ENCODE measurements at places on chromosomes 1 and 21. TPM values are rescaled to one million over a fixed set of nuclear protein-coding genes. Genes with fewer than 3 reads are reported as not detected.

CTH gene
- total RNA-seq: 25.3 TPM

DNA sequence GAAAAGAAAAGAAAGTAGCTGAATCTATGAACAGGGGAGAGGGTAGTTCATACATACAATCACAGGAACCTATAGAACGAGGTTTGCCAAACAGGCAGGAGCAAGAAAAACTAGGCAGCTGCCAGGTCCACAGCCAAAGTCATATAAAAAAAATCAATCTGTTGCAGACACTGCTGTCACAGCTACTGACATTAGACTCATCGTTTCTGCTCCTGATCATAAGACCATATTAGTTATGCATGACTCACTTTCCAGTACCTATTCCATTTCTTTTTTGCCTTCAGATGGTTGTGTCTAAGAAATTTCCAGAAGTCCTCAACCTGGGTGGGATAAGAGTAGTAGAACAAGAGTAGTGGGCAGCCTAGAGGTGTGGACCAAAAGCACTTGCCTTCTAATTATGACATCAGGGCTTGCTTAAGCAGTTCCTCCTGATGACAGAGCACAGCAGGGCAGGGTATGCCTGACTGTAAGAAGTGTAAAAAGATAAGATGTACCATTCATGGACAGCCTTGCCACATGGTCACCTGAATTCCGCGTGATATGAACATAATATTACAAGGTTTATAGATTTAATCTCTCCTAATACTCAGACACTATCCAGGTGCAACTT lies 323.2 kb upstream of the SGIP1 start:
- no peak for DNase-seq
- H3K4me1 ChIP-seq: peaks cover 14% of the 10 kb centered on the region
- H3K36me3 ChIP-seq: no peaks in the 10 kb centered on the region

DNA sequence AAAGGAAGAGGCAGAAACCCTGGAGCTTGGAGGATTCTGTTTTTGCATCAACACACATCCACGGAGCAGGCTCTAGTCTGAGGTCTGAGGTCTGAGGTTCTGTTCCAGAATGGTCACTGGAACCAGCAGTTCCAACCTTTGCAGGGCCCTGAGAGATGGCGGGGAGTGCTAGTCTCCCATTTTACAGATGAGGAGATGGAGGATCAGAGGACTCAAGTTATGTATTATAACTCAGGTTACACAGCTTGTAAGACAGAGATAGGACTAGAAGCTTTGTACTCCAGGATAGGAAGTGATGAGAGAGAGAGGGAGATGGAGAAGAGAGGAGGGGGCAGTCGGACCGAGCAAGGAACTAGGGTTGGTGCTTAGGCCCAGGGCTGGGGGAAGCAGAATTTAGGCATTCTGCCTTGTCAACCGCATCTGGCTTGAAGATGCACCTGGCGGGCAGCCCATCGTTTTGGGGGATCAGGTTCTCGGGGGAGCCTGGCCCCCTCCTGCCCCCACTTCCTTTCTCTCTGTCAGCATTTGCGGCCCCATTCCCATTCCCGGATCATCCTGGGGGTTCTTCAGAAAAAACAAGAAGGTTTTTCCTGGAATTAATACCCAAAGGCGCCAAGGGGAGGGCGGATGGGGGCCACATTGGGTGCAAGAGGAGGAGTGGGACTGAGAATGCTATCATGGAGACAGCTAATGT lies 5.6 kb downstream of the PEAR1 start:
- no peak overlapping the region for H3K27ac ChIP-seq
- no peak for DNase-seq
- no peak overlapping the region for H3K4me3 ChIP-seq
- no peaks in the 10 kb centered on the region for H3K4me1 ChIP-seq
- peaks cover 17% of the 10 kb centered on the region for H3K27me3 ChIP-seq

GRCh38 chr1:85278853-85279314 lies 2.5 kb upstream of the BCL10 start:
- peaks cover 6% of the 10 kb centered on the region for H3K27me3 ChIP-seq
- peaks cover 35% of the 10 kb centered on the region for H3K4me1 ChIP-seq
- peak overlapping the region; percentile 11 for H3K27ac ChIP-seq
- H3K4me3 ChIP-seq: no peak overlapping the region

DNA sequence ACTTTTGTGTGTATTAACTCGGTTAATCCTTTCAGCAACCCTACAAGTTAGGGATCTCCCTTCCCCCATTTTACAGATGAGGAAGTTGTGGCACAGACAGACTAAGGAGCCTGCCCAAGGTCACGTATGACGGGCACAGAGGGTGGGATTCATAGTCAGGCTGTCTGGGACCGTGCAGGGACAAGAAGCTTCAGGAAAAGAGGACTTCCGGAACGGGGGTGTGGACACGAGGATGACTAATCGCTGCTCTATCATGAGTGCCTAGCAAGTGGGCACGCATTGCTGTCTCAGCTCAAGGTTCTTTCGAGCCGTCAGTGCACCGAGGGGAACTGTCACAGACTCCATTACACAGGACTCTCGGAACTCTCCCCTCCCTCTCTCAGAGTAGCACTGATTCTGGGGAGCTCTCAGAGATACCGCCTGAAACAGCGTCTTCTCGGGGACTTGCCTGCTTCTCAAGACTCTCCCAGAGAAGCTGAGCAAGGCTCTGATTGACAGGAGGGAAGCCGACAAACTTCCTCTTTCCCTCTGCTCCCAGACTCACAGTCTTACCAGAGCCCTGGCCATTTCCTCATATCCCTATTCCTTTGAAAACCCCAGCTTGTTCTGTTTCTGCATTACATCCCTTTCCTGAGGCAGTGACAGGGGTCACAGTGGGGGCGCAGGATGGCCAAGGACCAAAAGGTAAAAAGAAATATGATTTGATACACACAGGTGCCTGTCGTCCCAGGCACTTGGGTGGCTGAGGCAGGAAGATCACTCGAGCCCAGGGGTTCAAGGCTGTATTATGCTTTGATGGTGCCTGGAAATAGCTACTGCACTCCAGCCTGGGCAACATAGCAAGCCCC lies 14.4 kb downstream of the FHAD1 start:
- H3K4me1 ChIP-seq: peaks cover 18% of the 10 kb centered on the region
- peak overlapping the region; percentile 23 for H3K4me3 ChIP-seq
- peak; percentile 61 for DNase-seq
- no peaks in the 10 kb centered on the region for H3K36me3 ChIP-seq
- peaks cover 34% of the 10 kb centered on the region for H3K27me3 ChIP-seq

- H3K27me3 ChIP-seq: no peaks in the 10 kb centered on the region
- peaks cover 29% of the 10 kb centered on the region for H3K36me3 ChIP-seq
- no peak for DNase-seq
- no peak overlapping the region for H3K4me3 ChIP-seq
- H3K4me1 ChIP-seq: peaks cover 35% of the 10 kb centered on the region
Measured at GRCh38 chr1:147625362-147625995, 44.8 kb downstream of the ACP6 start.

GRCh38 chr1:248810727-248811513 lies 14.8 kb downstream of the SH3BP5L start:
- H3K27me3 ChIP-seq: no peaks in the 10 kb centered on the region
- DNase-seq: no peak
- H3K4me3 ChIP-seq: no peak overlapping the region
- peaks cover 6% of the 10 kb centered on the region for H3K4me1 ChIP-seq
- H3K27ac ChIP-seq: no peak overlapping the region

GRCh38 chr1:225426395-225427234 lies 1.2 kb downstream of the LBR start:
- no peaks in the 10 kb centered on the region for H3K27me3 ChIP-seq
- peak; percentile 57 for DNase-seq
- peaks cover 59% of the 10 kb centered on the region for H3K4me1 ChIP-seq
- peaks cover 24% of the 10 kb centered on the region for H3K36me3 ChIP-seq
